Activated CD4-positive, alpha-beta memory T cell treated with anti-CD3 and anti-CD28 coated beads, Interleukin-2, amount 10 ng/mL, durations not matched to agents 7 days and 5 days (primary cell): ENCODE measurements at places on chromosomes 1 and 21. TPM values are rescaled to one million over a fixed set of nuclear protein-coding genes. Genes with fewer than 3 reads are reported as not detected.

DNA sequence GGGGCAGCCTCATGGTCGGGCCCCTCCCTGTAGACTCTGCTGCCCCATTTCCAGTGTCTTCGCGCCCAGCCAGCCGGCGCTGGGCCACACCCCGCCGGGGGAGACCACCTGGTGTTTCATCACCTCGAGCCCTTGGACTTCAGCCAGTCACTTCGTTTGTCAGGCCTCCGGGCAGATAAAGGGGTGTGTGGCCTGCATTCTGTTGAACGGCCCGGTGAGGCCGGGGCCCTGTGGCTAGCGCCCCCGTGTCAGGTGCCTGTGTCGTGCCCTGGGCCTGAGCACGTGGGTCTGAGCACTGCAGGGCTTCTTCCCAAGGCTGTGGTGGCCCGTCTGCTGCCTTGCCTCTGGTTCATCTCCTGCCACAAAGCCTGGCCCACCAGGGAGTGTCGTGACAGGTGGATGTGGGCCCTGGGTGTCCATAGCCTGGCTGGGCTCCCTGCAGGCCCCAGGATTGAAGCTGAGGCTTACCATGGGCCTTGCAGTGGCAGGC lies 65.2 kb upstream of the DIP2A start:
- DNase-seq = no peak
- H3K27ac ChIP-seq = no peak overlapping the region
- peaks cover 35% of the 10 kb centered on the region for H3K36me3 ChIP-seq
- no peaks in the 10 kb centered on the region for H3K4me1 ChIP-seq
- H3K4me3 ChIP-seq = no peak overlapping the region

DNA sequence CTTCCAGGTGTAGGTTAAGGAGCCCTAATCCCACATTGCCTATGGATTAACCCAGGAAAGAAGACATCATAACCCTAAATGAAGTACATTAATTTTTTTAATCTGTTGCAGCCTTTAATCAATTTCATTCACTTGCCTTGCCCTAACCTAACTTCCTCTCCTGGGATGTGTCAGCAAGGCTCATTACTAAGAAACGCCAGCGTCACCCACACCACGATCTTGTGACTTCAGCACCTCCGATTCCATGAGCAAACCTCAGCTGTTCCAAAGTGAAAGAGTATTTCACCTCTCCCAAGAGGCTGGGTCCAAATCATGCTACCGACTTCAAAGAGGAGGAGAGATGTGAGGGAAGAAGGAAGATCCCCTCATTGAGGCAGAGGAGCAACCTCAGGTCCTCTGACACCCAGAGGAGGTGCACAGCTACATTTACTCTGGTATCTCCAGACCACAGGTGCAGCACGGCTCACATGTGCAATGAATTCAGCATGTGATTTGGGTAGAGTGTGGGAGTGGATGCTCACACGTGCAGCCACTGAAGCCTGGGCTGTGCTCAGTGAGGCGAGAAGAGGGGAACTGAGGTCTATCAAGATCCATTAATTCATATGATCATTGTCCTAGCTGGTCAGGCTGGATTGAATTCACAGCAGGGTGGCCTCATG lies 134.1 kb downstream of the SLC30A10 start:
- no peaks in the 10 kb centered on the region for H3K27me3 ChIP-seq
- no peak overlapping the region for H3K4me3 ChIP-seq
- DNase-seq = no peak
- H3K27ac ChIP-seq = no peak overlapping the region
- no peaks in the 10 kb centered on the region for H3K36me3 ChIP-seq

RIIAD1 gene
- total RNA-seq = not detected

- H3K27ac ChIP-seq = peak overlapping the region; percentile 78
- H3K27me3 ChIP-seq = no peaks in the 10 kb centered on the region
- H3K4me3 ChIP-seq = peak overlapping the region; percentile 6
- peak; percentile 61 for DNase-seq
These were observed 9.1 kb downstream of the LMNA start for GRCh38 chr1:156123356-156124196.

- H3K4me1 ChIP-seq = no peaks in the 10 kb centered on the region
- H3K4me3 ChIP-seq = no peak overlapping the region
- no peak for DNase-seq
- no peaks in the 10 kb centered on the region for H3K36me3 ChIP-seq
- H3K27me3 ChIP-seq = no peaks in the 10 kb centered on the region
- H3K27ac ChIP-seq = no peak overlapping the region
These were observed 165.3 kb upstream of the DPYD start for GRCh38 chr1:98086156-98086555.

SPRR1B gene
- not detected for total RNA-seq

DNA sequence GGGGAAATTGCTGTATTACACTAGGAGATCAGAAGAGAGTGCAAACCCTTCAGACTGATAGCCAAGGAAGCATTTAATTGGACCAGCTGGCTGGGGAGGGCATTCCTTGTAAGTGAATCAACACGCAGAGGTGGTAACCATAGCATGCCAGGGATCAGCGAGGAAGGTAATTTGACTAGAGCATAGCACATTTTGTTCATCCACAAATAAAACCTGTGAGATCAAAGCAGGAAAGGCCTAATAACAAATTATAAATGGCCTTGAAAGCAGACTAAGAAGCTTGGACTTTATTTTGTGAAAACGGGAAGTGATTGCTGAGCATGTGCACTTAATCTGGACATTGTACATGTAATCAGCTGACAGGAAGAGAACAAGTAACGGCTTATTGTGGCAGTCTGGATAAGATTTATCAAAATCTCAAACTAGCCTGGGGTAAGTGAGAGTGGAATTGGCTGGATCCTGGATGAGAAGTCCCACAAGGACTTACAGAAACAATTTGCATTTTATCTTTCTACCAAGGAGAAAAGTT lies 11.7 kb upstream of the CD55 start:
- H3K4me3 ChIP-seq = no peak overlapping the region
- DNase-seq = no peak
- no peak overlapping the region for H3K27ac ChIP-seq

KRTAP19-8 gene
- not detected for total RNA-seq

GRCh38 chr21:46151989-46152926 lies 3.1 kb downstream of the FTCD start:
- no peaks in the 10 kb centered on the region for H3K27me3 ChIP-seq
- H3K27ac ChIP-seq = no peak overlapping the region
- DNase-seq = no peak
- no peaks in the 10 kb centered on the region for H3K4me1 ChIP-seq

DNA sequence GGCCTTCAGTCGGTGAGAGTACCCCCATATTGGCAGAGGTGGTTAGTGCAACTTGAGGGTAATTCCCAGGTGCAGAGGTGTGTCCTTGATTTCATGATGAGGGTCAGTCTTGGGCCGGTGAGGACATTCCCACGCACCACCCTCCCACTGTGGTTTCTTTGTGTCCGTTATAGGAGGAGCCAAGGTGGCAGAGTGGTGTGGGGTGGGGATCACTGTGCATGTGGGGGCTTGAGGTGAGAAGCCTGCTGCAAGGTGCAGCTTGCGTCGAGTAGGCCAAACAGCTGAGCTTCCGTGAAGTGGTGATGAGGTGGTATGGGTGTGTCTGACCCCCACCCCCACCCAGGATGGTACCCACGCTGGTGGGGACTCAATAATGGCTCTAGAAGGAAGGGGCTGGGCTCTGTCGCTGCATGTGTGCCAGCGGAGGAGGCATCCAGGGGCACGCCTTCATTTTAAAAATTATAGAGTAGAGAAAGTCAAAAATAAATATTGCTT lies 6.2 kb downstream of the PTPRF start:
- DNase-seq = no peak
- no peak overlapping the region for H3K4me3 ChIP-seq
- H3K27me3 ChIP-seq = peaks cover 22% of the 10 kb centered on the region

DNA sequence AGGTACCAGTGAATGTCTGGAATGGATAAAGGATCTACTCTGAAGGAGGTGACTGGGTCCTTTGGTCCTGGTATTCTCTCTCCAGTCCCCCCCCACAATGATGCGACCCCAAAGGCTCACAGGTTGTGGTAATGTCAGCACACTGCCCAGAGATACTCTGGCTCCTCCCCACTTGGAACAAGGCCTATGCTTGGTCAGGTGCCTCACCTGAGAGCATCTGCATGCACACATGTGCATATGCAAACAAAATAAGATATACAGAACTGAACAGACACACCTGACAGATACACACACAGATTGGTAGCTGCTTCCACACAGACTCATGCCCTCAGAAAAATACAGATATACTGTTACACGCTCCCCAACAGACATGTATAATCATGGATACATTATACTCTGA lies 33.5 kb downstream of the DMAP1 start:
- no peak overlapping the region for H3K4me3 ChIP-seq
- no peaks in the 10 kb centered on the region for H3K36me3 ChIP-seq
- no peak overlapping the region for H3K27ac ChIP-seq
- no peaks in the 10 kb centered on the region for H3K27me3 ChIP-seq
- H3K4me1 ChIP-seq = no peaks in the 10 kb centered on the region
- no peak for DNase-seq

GRCh38 chr1:221100611-221101010 lies 221.4 kb downstream of the HLX start:
- no peaks in the 10 kb centered on the region for H3K27me3 ChIP-seq
- DNase-seq = no peak
- H3K36me3 ChIP-seq = no peaks in the 10 kb centered on the region
- H3K27ac ChIP-seq = no peak overlapping the region
- H3K4me1 ChIP-seq = no peaks in the 10 kb centered on the region

DNA sequence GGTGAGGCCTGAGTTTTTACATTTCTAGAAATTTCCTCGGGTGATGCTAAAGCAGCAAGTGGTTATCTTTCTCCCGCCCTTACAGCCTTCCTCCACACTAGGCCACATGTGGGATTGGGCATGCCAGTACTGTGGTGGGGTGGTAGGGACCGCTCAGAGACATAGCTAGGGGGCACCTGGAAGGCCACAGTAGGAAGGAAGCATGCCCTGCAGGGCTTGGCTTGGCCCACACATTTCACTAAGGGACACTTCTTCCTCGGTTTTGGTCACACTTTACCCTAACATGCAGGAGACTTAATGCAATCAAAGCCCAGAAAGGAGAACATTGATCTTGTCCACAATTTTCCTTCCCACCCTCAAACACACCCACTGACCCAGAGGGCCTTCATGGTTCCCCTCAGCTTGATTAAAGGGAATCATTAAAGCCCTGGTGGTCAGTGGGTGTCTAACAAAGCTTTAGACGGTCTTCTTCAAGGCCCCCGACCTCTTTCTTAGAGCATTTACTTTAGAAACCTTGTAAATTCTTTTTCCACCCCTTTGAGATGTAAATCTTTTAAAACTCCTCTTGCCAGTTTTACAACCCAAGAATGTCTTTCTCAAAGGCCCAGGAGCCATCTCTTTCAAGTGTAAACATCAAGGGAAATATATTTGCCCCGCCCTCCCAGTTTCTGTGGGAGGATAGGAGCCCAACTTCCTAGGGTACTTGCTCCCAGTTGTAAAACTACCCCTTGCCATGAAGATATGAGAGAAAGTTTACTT lies 246.4 kb upstream of the PTBP2 start:
- H3K27me3 ChIP-seq = no peaks in the 10 kb centered on the region
- no peak overlapping the region for H3K4me3 ChIP-seq
- H3K27ac ChIP-seq = no peak overlapping the region
- no peaks in the 10 kb centered on the region for H3K4me1 ChIP-seq
- DNase-seq = no peak

GRCh38 chr1:9380711-9381110 lies 88.0 kb downstream of the SPSB1 start:
- no peak for DNase-seq
- H3K27ac ChIP-seq = no peak overlapping the region
- H3K27me3 ChIP-seq = peaks cover 12% of the 10 kb centered on the region
- H3K36me3 ChIP-seq = no peaks in the 10 kb centered on the region
- H3K4me1 ChIP-seq = peaks cover 2% of the 10 kb centered on the region

GRCh38 chr1:183498342-183498991 lies 26.2 kb downstream of the SMG7 start:
- no peak for DNase-seq
- H3K4me3 ChIP-seq = peak overlapping the region; percentile 6
- H3K27ac ChIP-seq = peak overlapping the region; percentile 67
- peaks cover 44% of the 10 kb centered on the region for H3K4me1 ChIP-seq

PDPN gene
- not detected for total RNA-seq

GRCh38 chr21:46556802-46557201 lies 48.1 kb downstream of the S100B start:
- H3K4me3 ChIP-seq = no peak overlapping the region
- no peak overlapping the region for H3K27ac ChIP-seq
- H3K36me3 ChIP-seq = peaks cover 56% of the 10 kb centered on the region
- DNase-seq = no peak
- H3K4me1 ChIP-seq = peaks cover 47% of the 10 kb centered on the region

GRCh38 chr1:186985889-186986491 lies 157.2 kb downstream of the PLA2G4A start:
- no peaks in the 10 kb centered on the region for H3K4me1 ChIP-seq
- H3K27ac ChIP-seq = no peak overlapping the region
- DNase-seq = no peak
- no peaks in the 10 kb centered on the region for H3K36me3 ChIP-seq

- no peak overlapping the region for H3K27ac ChIP-seq
- DNase-seq = no peak
- no peaks in the 10 kb centered on the region for H3K4me1 ChIP-seq
- H3K4me3 ChIP-seq = no peak overlapping the region
- H3K27me3 ChIP-seq = no peaks in the 10 kb centered on the region
- no peaks in the 10 kb centered on the region for H3K36me3 ChIP-seq
These were observed 27.1 kb upstream of the LRRC38 start for GRCh38 chr1:13540866-13541265.

- H3K27me3 ChIP-seq = no peaks in the 10 kb centered on the region
- H3K36me3 ChIP-seq = no peaks in the 10 kb centered on the region
- no peak for DNase-seq
- H3K4me3 ChIP-seq = no peak overlapping the region
These were observed 74.4 kb downstream of the ACTL8 start for GRCh38 chr1:17829579-17829978.

GRCh38 chr1:1435106-1435903 lies at the start of gene VWA1:
TSS of gene VWA1 (plus strand) at chr1:1435690. CDS start at chr1:1435749, 59 bp downstream.
- H3K27ac ChIP-seq = no peak within 1 kb of the TSS
- peak within 1 kb of the TSS; percentile 27 for H3K4me3 ChIP-seq
- H3K4me1 ChIP-seq = peaks cover 6% of the 10 kb centered on the region
- DNase-seq = peak; percentile 69

DNA sequence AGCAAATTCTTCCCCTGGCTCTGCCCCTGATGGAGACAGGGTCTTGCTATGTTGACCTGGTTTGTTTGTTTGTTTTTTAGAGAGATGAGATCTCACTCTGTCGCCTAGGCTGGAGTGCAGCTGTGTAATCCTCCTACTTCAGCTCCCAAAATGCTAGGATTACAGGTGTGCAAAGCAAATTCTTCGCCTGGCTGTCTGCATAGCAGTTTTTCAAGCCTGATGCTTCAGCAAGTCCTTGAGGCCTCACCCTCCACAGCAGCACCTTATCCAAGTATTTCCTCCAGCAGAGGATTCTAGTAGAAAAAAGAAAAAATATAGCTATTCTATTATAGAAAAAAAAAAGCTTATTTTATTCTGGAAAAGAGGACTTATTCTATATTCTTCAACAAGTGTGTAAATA lies 15.1 kb upstream of the RPL5 start:
- no peak overlapping the region for H3K4me3 ChIP-seq
- H3K36me3 ChIP-seq = no peaks in the 10 kb centered on the region
- no peaks in the 10 kb centered on the region for H3K4me1 ChIP-seq
- no peak overlapping the region for H3K27ac ChIP-seq
- H3K27me3 ChIP-seq = peaks cover 42% of the 10 kb centered on the region
- DNase-seq = no peak

- no peaks in the 10 kb centered on the region for H3K4me1 ChIP-seq
- no peak overlapping the region for H3K4me3 ChIP-seq
- H3K36me3 ChIP-seq = no peaks in the 10 kb centered on the region
- H3K27ac ChIP-seq = no peak overlapping the region
These were observed 60.6 kb upstream of the CASZ1 start for GRCh38 chr1:10856863-10857598.

ATPAF1 gene
- 51.2 TPM for total RNA-seq

GRCh38 chr1:229631966-229632365 lies 5.9 kb downstream of the URB2 start:
- no peak overlapping the region for H3K27ac ChIP-seq
- peaks cover 22% of the 10 kb centered on the region for H3K4me1 ChIP-seq
- H3K36me3 ChIP-seq = peaks cover 42% of the 10 kb centered on the region
- no peak overlapping the region for H3K4me3 ChIP-seq
- H3K27me3 ChIP-seq = no peaks in the 10 kb centered on the region
- no peak for DNase-seq

MEX3A gene
- total RNA-seq = not detected
